ENCODE measurements at places on chromosomes 12 and 14.

DNA sequence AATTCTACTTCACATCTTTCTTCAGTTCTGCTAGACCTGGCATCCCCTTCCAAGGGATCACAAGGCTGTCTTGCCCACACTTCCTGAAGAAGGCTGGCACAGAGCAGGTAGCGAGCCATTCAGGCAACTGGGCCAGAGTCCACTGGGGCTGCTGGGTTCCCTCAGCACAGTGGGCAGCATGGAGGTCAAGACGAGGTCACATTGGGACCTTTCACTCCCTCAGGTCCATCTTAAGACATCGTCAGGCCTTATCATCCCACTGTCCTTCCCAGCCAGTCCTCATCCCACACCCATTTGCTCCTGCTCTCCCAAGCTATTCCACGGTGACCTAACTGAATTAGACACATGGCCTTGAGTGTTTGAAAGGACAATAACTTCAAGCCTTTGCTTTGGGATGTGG, 143.1 kb upstream of the HIF1A start:
- DNase-seq, result no peak

GRCh38 chr12:67609226-67609870, 39.2 kb upstream of the DYRK2 start:
- no peak for DNase-seq

DNA sequence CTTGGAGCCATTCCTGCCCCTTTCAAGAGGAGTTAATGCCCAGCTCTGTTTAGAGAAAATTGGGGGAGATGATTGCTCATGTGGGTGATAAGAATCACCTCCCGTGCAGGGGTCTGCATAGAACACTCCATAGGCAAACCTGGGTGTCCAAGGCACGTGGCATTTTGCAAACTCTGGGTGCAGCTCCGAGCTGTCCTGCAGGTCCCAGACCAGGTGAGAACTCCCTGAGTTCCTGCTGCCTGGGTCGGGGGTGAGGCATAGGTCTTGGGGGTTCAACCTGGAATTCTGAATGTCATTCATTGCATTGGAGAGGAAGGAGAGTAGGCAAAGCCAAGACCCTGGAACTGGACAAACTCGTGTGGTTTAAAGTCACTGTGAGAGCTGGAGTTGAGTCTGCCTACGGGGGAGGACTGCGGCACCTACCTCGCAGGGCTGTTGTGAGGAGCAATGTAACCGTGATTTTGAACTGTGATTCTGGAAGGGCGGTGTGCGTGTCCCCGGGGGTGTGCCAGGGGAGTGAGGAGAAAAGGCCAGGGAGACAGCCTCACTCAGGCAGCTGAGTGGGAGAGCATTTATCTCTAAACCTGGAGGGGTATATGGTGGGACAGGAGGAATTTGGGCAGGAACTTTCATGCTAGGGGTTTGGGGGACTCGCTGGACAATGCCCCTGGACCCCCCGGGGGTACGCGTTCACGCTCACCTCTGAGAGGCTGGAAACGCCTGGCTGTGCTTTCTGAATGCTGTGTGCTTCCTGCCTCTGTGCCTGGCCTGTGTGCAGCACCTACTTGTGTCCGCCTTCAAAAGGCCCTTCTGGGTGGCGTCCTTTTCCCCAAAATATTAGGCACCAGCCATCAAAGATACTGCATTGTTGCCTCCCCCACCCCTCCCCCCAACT, 30.4 kb downstream of the MEG3 start:
- no peak for DNase-seq

GRCh38 chr12:117912756-117913155, 56.0 kb downstream of the KSR2 start:
- DNase-seq, result no peak

DNA sequence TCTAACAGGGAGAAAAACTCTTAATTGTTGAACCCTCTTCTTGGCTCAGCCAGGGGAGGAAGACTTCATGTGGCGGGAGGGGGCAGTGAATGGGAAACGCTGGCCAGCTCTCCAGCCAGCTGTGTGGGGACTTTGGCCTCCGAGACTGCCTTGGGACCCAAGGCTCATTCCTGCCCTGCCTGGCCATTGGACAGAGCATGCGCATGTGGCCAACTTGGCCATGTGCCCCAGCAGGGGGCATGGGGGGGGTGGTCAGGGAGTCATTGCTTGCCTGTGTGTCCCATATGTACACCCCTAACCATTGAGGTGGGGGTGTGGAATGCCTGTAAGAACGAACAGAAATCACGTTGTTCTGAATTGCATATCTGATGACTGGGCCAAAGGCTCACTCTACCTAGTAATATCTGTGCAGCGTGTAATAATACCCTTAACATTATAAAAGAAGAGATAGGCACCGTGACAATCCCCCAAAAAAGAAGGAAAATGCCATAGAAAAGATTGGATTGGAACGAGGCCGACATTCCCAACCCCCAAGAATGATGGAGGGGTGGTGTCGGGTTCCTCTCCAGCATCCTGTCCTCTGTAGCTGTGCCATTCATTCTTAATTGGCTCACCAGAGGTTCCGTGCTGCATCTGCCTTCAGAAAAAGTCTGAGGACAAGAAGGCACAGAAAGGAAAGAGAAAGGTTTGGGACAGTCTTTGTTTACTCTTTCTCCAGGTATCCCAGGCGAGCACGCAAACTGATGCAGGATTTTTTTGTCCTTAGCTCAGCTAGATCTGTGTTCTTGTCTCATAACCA, 3.5 kb upstream of the FAR2 start:
- DNase-seq, result no peak

GRCh38 chr12:22088886-22089285, 42.9 kb downstream of the CMAS start:
- no peak for DNase-seq

GRCh38 chr12:2641207-2641606, 153.6 kb upstream of the FKBP4 start:
- no peak for DNase-seq

DNA sequence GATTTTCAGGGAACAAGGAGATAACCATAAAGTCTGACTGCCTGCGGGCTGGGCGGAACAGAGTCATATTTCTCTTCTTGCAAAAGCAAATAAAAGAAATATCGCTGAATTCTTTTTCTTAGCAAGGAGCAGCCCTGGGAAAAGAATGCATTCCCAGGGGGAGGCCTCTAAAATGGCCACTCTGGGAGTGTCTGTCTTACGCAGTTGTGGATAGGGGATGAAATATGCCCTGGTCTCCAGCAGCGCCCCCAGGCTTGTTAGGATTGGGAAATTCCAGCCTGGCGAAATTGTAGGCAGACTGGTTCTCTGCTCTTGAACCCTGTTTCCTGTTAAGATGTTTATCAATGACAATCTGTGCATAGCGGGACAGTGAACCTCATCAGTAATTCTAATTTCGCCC, 40.5 kb downstream of the PCNX1 start:
- no peak for DNase-seq

DNA sequence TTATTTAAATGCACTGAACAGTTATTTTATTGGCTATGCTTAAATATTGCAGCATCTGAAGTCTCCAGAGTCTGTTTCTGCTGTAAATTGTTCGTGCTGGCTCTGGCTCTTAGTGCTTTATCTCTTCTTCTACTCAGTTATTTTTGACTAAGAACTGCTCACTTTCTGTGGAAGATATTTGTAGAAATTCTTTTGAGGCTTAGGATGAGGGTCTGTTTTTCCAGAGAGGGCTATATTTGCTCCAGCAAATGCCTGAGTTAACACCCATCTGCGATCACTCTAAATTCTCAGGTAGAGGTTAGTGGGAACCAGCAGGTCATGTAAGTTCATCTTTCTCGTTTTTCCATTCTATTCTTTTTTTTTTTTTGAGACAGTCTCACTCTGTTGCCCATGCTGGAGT, 71.1 kb downstream of the ARL6IP4 start:
- no peak for DNase-seq

DNA sequence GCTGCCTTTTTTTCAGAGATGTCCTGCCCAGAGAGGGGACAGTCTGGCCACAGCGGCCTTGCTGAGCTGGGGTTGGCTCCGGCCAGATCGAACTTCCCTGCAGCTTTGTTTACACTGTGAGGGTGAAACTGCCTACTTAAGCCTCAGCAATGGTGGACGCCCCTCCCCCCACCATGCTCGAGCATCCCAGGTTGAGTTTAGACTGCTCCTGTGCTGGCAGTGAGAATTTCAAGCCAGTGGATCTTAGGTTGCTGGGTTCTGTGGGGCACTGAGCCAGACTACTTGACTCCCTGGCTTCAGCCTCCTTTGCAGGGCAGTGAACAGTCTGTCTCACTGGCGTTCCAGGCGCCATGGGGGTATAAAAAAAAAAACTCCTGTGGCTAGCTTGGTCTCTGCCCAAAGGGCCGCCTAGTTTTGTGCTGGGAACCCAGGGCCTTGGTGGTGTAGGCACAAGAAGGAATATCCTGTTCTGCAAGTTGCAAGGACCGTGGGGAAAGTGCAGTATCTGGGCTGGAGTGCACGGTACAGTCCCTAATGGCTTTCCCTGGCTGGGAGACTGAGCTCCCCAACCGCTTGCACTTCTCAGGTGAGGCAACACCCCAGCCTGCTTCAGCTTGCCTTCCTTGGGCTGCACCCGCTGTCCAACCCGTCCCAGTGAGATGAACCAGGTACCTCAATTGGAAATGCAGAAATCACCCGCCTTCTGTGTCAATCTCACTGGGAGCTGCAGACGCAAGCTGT, 79.1 kb downstream of the LRIG3 start:
- DNase-seq, result no peak

DNA sequence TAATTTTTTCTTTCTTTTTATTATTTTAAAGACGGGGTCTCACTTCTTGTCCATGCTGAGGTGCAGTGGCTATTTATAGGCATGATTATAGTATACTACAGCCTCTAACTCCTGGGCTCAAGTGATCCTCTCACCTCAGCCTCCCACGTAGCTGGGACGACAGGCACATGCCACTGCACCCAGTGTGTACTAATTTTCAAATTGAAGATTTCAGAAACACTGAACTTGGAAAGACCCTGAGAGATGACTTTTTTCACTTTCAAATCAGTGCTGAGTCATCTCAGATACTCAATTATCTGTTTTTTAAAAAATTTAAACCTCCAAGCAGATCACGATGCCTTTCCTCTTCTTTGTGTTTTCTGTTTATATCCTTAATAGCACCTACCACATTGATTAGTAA, 53.7 kb upstream of the COCH start:
- DNase-seq, result no peak

- no peak for DNase-seq
Observed at GRCh38 chr12:27462851-27463250, 16.3 kb downstream of the SMCO2 start.

DNA sequence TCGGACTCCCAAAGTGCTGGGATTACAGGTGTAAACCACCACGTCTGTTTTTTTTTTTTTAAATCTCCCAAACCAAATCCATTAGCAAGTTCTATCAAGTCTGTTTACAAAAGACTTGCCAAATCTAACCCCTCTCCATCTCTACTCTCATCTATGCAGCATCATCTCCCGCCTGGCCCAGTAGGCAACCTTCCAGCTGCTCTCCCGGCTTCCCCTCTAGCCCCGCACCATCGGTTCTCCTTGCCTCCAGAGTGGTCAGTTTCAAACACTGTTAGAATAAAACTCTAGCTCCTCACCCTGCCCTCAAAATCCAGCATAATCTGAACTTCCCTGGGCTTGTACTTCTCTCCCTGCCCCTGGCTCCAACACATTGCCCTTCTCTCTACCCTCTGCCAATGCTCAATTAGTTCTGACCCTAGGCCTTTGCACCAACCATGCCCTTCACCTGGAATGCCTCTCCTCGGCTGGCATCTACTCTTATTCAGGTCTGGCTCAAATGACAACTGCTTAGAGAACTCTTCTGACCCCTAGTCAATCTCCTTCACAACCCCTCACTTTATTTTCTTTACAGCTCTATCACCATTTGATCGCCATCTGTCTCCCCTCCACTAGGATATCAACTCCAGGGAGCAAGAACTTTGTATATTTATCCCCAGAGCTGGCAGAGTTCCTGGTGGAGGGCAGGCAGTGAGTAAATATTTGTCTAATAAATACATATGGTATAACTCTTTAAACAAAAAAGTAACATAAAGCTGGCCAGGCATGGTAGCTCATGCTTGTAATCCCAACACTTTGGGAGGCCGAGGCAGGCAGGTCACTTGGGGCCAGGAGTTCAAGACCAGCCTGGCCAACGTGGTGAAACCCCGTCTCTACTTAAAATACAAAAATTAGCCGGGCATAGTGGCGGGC, 4.9 kb downstream of the WSB2 start:
- DNase-seq, result no peak

GRCh38 chr12:22306311-22306710, 28.2 kb downstream of the ST8SIA1 start:
- DNase-seq, result no peak

DNA sequence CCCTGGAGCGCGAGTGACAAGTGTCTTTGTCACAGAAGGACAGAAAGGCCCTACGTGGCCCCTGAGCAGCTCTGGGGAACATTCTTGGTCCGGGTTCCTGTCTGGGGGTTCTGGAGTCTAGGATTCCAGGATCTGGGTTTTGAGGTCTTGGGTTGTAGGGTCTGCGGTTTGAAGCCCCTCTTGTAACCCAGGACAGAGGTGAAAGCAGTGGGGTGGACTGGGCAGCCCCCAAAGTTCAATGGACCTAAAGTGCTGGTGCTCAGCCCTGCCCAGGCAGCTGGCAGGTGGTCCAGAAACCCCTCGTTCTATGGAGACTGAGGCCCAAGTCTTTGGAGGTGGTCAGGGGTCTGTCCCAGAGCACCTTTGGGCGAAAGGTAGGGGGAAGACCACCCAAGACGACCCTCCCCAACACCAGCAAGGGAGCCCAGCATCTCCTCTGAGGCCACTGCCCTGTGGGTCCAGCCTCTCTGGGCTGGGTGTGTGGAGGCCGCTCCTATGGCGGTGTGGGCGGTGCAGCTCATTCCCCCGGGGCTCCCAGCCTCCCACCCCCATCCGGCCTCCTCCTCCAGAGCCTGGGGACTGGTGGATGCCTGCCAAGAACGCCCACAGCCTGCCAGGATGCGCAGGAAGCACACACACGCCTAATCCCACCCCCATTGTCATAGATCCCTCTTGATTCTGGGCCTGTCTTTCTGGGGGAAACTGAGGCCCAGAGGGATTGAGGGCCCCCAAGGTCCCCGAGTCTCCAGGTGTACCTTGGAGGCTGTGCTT, 30.2 kb upstream of the ANKRD9 start:
- no peak for DNase-seq

DNA sequence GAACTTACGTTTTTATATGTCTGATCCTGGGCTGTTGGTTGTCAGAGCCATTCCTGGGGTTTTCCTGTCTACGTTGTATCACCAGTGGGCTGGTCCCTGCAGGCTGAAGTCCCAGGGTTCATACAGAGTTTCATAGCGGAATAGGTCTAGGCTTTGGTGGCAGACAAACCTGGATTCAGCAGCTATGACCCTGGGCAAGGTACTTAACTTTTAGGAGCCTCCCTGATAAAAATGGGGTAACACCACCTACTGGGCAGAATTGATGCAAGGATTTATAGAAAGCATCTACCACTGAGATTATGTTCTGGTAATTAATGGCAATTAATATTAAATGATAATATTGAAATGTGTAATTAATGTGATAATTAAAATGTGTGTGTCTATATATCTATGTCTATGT, 141.2 kb downstream of the SYNE2 start:
- no peak for DNase-seq

DNA sequence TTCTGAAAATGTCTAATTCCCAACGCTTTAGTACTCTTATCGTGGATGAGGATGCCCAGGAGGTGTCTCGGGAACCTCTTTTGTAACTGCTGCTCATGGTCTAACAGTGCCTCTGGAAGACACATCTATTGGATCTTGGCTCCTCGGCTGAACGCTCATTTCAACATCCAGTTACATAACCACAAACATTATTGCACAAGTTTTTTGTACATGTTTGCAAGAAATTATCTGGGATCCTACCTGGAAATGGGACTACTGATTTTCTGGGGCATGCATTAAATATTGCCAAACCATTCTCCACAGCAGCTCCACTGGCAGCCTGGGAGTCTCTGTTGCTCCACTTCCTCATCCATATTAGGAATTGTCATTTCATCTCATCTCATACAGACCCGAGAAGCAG, 117.5 kb upstream of the EVL start:
- DNase-seq, result no peak
